Memory B cell (primary cell): ENCODE measurements at places on chromosomes 6 and 20.

GRCh38 chr6:9540534-9541126 is 874.2 kb downstream of the TFAP2A start:
- H3K27me3 ChIP-seq = peaks cover 2% of the 10 kb centered on the region
- H3K36me3 ChIP-seq = no peaks in the 10 kb centered on the region
- H3K4me1 ChIP-seq = no peaks in the 10 kb centered on the region
- no peak overlapping the region for H3K27ac ChIP-seq

DNA sequence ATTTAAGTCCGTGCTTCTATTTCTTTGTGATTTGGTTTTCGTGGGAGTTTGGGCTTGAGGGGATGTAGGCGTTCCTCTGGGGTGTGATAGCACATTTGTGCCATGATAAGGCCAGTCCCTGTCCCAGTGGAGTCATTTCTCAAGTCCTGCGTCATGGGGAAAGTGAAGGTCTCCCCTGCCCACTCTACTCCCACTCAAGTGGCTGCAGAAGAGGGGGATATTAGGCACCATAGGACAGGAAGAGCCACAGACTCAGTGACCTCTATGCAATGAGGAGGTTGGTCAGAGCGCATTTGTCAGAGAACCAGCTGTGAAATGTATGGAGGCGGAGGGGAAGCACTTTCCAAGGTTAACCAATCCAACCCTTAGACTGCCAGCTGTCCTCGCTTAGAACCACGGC is 51.9 kb upstream of the EDN1 start:
- no peak for DNase-seq
- H3K36me3 ChIP-seq = no peaks in the 10 kb centered on the region
- H3K4me3 ChIP-seq = no peak overlapping the region
- no peaks in the 10 kb centered on the region for H3K27me3 ChIP-seq
- no peak overlapping the region for H3K27ac ChIP-seq

DNA sequence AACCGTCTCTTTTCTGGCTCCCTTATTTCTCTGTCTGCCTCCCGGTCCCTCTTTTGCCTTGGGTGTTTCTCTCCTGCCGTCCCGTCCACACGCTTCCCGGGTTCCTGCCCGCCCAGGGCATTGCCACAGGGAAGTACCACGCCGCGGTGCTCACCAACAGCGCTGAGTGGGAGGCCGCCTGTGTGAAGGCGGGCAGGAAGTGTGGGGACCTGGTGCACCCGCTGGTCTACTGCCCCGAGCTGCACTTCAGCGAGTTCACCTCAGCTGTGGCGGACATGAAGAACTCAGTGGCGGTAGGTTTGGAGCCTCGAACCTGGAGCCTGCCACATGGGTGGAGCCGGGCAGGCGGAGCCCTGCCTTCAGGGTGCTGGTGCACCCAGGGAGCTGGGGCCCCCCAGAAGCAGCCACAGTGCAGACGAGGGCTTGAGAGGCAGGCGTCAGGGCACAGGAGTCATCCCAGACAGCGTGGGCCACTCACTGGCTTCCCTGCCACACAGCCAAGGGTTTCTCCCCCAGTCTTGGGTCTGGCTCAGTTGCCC is 21.3 kb downstream of the NPEPL1 start:
- no peaks in the 10 kb centered on the region for H3K36me3 ChIP-seq
- H3K4me1 ChIP-seq = peaks cover 4% of the 10 kb centered on the region
- DNase-seq = no peak

DNA sequence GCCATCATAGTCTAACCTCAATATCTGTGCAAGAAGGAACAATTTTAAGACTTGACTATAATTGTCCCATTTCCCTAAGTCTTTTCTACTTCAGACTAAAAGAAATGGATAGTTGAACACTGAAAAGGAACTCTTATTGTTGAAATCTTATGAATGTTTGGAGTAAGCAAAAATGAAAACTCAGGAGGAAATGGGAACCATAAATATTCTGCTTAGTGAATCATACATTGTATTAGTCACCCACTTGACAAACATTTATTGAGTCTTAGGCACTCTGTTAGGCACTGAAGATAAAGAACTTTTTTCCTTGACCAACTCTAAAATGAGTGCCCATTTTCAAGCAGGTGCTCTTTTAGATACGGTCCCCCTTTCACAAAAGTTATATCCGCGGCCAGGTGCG is 8.7 kb downstream of the CCDC170 start:
- peaks cover 5% of the 10 kb centered on the region for H3K27me3 ChIP-seq
- DNase-seq = no peak
- no peaks in the 10 kb centered on the region for H3K36me3 ChIP-seq
- no peak overlapping the region for H3K27ac ChIP-seq

- DNase-seq = no peak
- H3K36me3 ChIP-seq = no peaks in the 10 kb centered on the region
- peaks cover 2% of the 10 kb centered on the region for H3K4me1 ChIP-seq
- no peak overlapping the region for H3K4me3 ChIP-seq
These were observed 10.7 kb upstream of the HDDC2 start for GRCh38 chr6:125312478-125312877.

DNA sequence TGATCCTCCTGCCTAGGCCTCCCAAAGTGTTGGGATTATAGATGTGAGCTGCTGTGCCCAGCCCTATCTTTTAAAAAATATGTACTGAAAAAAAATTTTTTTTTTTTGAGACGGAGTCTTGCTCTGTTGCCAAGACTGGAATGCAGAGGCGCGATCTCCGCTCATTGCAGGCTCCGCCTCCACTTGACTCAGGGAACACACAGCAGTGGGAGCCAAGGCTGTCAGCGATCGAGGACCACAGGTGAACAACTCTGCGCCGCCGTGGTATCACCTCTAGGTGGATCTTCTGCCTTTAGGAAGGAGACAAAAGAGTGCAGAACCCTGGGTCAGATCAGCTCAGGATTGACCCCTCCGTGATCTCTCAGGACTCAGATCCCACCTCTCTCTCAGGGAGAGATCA is 13.7 kb downstream of the RAET1E start:
- H3K27ac ChIP-seq = no peak overlapping the region
- DNase-seq = no peak
- H3K4me3 ChIP-seq = no peak overlapping the region
- peaks cover 18% of the 10 kb centered on the region for H3K27me3 ChIP-seq

GRCh38 chr6:35184580-35185301 is 29.0 kb upstream of the SCUBE3 start:
- no peak for DNase-seq
- H3K27ac ChIP-seq = no peak overlapping the region
- H3K27me3 ChIP-seq = peaks cover 10% of the 10 kb centered on the region
- H3K36me3 ChIP-seq = no peaks in the 10 kb centered on the region
- no peak overlapping the region for H3K4me3 ChIP-seq
- H3K4me1 ChIP-seq = no peaks in the 10 kb centered on the region

GRCh38 chr6:23704479-23705052 is 421.4 kb upstream of the NRSN1 start:
- H3K27ac ChIP-seq = no peak overlapping the region
- no peaks in the 10 kb centered on the region for H3K4me1 ChIP-seq
- H3K36me3 ChIP-seq = no peaks in the 10 kb centered on the region

DNA sequence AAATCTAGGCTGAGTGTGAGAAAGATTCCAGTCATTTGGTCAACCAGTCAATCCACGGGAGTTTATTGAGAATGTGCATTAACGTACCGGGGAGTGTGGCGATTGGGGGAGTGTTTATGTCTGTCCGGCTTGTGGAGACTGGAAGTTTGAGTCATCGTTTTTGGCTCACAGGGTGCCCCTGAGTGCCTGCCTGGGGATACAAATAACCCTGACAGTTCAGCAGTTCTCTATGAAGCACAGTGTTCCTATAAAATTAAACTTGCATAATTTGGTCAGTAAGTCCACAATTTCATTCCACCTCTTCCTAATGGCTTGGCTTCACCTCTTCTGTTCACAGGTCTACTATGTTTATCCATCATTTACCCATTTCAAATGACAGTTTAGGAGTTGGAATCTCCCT is 72.6 kb upstream of the PLEKHG1 start:
- no peak for DNase-seq
- H3K4me3 ChIP-seq = no peak overlapping the region
- H3K36me3 ChIP-seq = no peaks in the 10 kb centered on the region

DNA sequence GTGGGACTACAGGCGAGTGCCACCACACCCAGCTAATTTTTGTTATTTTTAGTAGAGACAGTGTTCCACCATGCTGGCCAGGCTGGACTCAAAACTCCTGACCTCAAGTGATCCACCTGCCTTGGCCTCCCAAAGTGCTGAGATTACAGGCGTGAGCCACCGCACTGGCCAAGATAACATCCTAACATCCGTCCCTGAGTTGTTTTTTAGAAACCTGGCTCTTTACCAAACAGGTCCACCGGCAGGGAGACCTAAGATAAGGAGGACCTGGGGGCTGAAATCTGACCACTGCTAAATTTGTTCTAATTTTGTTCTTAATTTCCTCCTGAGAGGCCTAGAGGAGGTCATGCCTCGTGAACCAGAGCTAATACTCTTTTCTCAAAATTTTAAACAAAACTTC is 20.5 kb downstream of the CTCFL start:
- no peaks in the 10 kb centered on the region for H3K27me3 ChIP-seq
- peaks cover 16% of the 10 kb centered on the region for H3K4me1 ChIP-seq
- no peak overlapping the region for H3K27ac ChIP-seq
- H3K4me3 ChIP-seq = no peak overlapping the region
- no peaks in the 10 kb centered on the region for H3K36me3 ChIP-seq
- no peak for DNase-seq

GRCh38 chr6:15962449-15962764 is 166.5 kb upstream of the MYLIP start:
- no peak for DNase-seq
- H3K36me3 ChIP-seq = no peaks in the 10 kb centered on the region
- peaks cover 14% of the 10 kb centered on the region for H3K4me1 ChIP-seq
- H3K27ac ChIP-seq = no peak overlapping the region

GRCh38 chr6:20479060-20479459 is 55.2 kb upstream of the CDKAL1 start:
- H3K27ac ChIP-seq = no peak overlapping the region
- peaks cover 4% of the 10 kb centered on the region for H3K4me1 ChIP-seq
- no peak overlapping the region for H3K4me3 ChIP-seq
- H3K27me3 ChIP-seq = no peaks in the 10 kb centered on the region
- H3K36me3 ChIP-seq = peaks cover 24% of the 10 kb centered on the region

- H3K4me1 ChIP-seq = no peaks in the 10 kb centered on the region
- H3K27ac ChIP-seq = no peak overlapping the region
- peaks cover 2% of the 10 kb centered on the region for H3K27me3 ChIP-seq
- H3K36me3 ChIP-seq = peaks cover 1% of the 10 kb centered on the region
These were observed 198.0 kb downstream of the SOX4 start for GRCh38 chr6:21791581-21791980.

- H3K36me3 ChIP-seq = no peaks in the 10 kb centered on the region
- peak overlapping the region; percentile 39 for H3K27ac ChIP-seq
- H3K27me3 ChIP-seq = no peaks in the 10 kb centered on the region
- peak; percentile 24 for DNase-seq
- peaks cover 33% of the 10 kb centered on the region for H3K4me1 ChIP-seq
These were observed 1.1 kb downstream of the LRRC1 start for GRCh38 chr6:53795702-53796450.

DNA sequence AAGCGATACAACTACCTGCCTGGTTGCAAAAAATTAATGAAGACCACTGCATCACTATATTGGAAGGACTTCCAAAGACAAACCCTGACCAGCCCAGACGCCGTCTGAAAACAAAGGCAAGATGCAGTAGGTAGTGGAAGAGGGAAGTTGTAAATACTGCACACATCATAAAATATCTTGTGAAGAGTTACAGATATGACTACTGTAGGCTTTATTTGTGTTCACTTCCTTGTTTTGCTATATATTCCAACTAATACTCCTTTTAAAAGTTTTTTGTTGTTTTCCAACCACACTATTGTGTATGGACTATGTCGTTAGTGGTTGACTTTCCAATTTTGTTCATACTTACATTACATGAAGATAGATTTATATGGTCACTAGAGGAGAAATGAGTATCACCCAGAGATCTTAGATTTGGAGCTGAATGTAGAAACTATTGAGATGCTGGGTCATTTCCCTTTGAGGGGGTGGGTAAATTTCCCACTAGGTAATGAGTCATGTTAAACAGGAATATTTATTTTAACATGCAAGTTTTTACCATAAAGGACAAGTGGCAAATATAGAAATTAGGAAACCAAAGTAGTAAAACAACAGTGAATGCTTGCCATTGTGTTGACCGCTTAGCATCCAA is 16.6 kb upstream of the TXLNB start:
- no peak for DNase-seq
- peaks cover 9% of the 10 kb centered on the region for H3K4me1 ChIP-seq
- no peak overlapping the region for H3K4me3 ChIP-seq
- H3K27ac ChIP-seq = peak overlapping the region; percentile 50
- H3K27me3 ChIP-seq = no peaks in the 10 kb centered on the region

DNA sequence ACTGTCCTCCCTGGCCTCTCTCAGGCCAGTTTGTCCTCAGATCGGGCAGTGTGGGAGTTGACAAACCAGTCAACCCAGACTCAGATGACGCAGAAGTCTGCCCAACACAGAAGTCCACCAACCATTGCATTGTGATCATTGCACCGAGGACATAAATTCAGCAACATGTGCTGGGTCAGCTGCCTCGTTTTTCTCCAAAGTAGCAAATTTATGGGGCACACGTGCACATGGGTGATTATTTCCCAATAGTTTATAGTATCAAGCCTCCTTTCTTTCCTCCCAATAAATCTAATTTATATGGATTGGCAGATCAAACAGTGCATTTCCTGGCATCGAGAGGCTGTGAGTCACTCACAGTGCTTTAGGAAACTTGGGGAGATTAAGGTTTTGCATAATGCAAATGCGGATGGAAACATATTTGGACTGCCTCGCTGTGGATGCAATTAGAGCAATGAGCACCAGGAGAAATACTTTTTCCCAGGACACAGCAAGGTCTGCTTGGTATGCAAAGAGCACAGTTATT is 413.7 kb upstream of the SULF2 start:
- H3K36me3 ChIP-seq = no peaks in the 10 kb centered on the region
- no peaks in the 10 kb centered on the region for H3K4me1 ChIP-seq
- no peak overlapping the region for H3K27ac ChIP-seq
- H3K27me3 ChIP-seq = peaks cover 15% of the 10 kb centered on the region

DNA sequence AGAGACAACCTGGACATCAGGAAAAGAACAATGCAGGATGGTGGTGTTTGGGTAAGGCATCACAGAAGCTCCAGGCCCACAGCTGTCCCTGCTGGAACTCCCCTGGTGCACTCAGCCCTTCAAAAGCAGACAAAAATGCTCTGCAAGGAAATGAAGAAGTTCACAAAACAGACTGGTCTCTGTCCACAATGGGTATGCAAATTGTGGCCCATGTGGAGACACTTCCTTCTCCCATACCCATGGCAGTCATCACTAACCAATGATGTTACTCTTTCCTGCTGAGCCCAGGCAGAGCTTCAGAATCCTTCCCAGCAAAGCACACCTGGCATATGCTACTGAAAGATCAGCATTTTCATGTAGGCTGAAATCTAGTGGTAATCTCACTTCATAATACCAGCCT is 42.6 kb upstream of the PXDC1 start:
- H3K4me1 ChIP-seq = peaks cover 36% of the 10 kb centered on the region
- peak overlapping the region; percentile 22 for H3K4me3 ChIP-seq
- no peaks in the 10 kb centered on the region for H3K27me3 ChIP-seq
- no peak for DNase-seq
